ENCODE measurements at places on chromosomes 4 and X.

DNA sequence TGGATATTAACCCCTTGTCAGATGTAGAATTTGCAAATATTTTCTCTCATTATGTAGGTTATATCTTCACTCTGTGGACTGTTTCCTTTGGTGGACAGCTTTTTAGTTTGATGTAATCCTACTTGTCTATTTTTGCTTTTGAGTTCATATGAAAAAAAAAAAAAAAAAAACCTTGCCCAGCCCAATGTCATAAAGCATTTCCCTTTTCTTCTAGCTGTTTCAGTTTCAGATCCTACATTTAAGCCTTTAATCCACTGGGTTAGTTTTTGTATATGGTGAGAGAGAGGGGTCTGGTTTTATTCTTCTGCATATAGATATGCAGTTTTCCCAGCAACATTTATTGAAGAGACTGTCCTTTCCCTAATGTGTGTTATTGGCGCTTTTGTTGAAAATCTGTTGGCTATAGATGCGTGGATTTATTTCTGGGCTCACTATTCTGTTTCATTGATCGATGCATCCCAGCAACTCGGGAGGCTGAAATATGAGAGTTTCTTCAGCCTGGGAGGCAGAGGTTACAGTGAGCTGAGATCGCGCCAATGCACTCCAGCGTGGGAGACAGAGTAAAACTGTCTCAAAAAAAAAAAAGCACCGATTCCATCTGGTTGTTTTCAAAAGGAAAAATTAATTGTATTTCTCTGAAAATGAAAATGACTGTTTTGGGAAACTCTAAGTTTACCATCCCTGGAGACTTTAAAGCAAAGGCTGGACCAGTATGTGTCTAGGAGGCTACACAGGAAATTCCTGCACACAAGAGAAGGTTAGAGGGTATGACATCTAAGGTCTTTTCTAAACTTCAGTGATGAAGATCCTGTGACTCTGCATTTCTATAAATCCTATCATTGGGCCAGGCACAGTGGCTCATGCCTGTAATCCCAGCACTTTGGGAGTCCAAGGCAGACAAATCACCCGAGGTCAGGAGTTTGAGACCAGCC lies 35.6 kb downstream of the STEEP1 start:
- no peak for DNase-seq

DNA sequence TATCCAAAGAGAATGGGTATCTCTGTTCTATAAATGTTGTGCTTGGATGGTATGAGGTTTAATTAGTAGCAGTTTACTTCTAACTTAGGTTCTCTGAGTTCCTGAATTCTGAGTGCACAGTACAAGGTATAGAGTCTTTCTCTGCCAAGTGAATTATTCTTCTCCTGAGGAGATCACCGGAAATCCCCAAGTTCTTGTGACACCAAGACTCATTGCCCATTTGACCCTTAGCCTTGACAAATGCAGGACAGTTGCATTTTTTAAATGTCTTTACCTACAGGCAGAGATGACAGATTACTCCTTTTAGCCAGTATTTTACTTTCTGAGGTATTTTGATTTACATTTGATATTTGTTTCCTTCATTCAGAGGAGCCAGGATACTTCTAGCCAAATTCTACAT lies 72.9 kb downstream of the MAOA start:
- DNase-seq: no peak

DNA sequence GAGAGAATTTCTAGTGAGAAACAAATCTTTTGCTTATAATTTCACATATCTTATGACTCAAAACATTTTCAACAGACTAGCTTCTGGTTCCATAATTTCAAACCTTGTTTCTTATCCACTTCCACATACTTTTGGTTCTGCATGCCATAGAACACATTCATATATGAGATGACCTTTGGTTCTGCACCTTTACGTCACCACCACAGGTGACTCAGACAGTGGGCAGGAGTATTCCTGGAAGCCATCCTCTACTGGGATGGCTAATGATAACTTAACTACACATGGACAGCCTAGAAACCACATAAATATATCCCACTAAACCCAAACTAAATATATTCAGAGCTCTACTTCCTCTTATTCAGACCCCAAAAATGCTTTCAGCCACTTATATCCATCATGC lies 133.3 kb downstream of the DCK start:
- DNase-seq: no peak

DNA sequence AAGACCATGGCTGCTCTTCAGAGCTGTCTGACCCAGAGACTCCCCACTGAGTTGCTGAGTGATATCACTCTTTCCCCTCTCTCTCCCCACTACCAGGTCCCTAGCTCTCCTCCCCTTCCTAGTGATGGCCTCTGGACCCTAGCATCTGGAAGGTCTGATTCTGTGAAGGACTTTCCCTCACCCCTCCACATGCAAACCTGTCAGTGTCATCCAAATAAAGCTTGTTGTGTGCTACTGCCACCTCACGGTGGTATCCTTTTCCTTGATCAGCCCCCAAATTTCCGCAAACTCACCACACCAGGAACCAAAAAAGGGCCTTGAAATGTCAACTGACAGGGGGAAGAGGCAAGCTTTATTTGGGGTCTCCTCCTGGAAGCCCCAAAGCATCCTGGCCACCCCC lies 500.2 kb downstream of the IDS start:
- DNase-seq: no peak

GRCh38 chr4:7823416-7823824 lies 116.2 kb downstream of the AFAP1 start:
- no peak for DNase-seq

DNA sequence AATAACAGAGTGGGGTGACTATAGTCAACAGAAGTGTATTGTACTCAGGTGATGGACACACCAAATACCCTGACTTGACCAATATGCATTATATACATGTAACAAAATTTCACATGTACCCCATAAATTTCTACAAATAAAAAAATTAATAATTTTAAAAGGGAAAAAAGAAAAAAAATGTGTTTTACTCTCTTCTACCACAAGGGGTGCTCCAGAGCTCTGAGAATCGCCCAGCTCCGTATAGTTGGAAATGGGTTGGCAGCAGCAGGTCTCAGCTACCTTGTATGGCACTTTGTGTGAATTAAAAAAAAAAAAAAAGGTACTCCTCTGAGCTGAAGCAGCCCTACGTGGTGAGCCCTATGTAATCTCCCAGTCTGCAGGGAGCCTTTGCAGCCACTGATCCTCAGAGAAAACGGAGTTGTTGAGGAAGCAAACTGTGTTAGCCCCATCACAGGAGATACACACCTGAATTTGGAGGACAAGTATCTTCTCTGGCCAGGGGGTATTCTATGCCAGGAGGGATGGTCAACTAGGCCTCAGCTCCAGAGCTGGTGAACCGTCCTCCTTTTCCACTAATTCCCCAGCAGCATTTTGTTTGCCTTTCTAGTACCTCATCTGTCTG lies 17.2 kb upstream of the POLA1 start:
- no peak for DNase-seq

GRCh38 chrX:2485789-2486345 lies 14.9 kb downstream of the DHRSX start:
- no peak for DNase-seq

DNA sequence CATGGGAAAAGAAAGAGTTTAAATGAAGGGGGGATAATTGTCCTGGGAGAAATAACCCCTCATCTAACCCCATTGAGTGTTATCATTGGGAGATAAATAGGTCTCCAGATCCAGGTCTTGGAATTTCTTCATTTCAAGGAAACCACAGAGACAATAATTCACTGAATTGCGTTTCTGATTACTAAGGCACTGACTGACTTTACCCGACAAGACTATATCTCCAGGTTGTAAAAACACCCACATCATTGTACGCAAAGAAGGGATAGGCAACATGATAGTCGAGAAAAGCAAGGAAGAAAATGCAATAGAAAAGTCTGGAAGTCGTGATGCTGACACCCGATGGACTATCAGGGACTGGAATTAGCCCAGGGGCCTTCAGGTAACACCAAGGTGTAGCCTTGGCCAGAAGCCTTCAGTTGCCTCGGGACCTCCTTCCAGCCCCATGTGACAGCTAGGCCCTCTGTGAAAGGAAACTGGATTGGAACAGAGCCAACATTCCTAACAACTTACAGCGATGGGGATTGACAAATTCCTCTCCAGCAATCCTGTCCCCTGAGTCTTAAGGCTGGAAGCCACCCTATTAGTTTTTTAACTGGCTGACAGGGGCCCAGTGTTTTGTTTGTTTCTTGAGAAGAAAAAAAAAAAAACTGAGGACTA lies 46.5 kb upstream of the RAB9B start:
- DNase-seq: no peak

DNA sequence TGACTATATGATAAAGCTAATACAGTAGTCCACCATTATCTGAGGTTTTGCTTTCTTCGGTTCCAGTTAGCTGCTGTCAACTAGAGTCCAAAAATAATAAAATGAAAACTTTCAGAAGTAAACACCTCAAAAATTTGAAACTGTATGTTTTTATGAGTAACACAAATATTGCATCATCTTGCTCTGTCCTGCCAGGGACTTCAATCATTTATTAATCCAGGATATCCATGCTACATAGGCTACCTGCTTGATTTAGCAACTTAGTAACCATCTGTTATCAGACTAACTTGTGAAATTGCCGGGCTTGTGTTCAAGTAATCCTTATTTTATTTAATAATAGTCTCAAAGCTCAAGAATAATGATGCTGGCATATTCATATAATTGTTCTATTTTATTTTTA lies 1537.8 kb upstream of the PABPC4L start:
- no peak for DNase-seq

DNA sequence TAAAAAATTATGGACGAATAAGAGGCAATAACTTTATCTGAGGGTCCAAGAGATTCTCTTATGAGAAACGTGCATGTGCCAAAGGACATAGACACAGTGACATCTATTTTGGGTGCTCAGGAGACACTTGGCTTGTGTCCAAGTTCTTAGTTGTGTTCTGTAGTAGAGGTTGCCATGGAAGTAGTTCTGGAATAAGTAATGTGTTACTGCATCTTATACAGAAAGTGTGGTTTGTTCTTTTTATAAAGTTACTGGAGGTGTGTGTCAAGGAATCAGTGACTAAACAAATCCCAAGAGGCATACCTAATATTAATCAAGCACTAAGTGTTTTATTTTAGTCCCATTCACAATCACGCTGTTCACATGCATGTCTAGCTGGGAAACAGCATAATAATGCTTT lies 305.7 kb downstream of the ARHGAP24 start:
- DNase-seq: no peak

- DNase-seq: no peak
Measured at GRCh38 chr4:176646311-176646710, 146.4 kb downstream of the VEGFC start.

- no peak for DNase-seq
Measured at GRCh38 chr4:2865196-2865780, 21.6 kb downstream of the ADD1 start.

DNA sequence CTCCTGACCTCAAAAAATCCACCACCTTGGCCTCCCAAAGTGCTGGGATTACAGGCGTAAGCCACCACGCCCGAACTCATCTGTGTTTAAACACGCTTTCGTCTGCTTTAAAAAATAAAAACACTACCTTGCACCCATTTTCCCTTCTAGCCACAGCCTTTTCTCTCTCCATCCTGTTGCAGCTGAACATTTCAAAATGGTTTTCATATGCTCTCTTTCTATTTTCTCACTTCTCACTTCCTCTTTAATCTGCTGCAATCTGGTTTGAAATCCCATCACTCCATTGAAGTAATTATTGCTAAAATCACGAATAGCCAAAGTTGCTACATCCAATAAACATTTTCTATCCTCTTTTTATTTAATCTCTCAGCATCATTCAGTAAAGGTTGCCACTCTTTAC lies 70.0 kb downstream of the DCHS2 start:
- DNase-seq: no peak

- DNase-seq: no peak
Measured at GRCh38 chr4:9745782-9746181, 35.7 kb upstream of the DRD5 start.

DNA sequence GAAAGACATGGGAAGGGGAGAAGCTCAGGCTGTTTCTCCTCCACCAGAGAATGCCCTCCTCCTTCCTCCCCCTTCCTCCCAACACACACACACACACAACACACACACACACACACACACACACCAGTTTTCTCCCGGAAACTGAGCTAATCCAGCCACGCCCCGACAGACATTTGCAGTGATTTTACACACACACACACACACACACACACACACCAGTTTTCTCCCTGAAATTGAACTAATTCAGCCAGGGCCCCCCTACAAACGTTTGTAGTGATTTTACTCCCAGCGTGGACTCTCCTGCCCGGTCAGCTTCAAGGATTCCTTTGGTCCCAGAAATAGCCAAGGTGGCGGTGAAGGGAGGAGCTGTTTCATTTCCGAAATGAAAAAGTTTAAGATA lies 32.9 kb upstream of the STX18 start:
- no peak for DNase-seq

GRCh38 chrX:47483306-47484268 lies 565 bp upstream of the ZNF41 start:
- DNase-seq: no peak

DNA sequence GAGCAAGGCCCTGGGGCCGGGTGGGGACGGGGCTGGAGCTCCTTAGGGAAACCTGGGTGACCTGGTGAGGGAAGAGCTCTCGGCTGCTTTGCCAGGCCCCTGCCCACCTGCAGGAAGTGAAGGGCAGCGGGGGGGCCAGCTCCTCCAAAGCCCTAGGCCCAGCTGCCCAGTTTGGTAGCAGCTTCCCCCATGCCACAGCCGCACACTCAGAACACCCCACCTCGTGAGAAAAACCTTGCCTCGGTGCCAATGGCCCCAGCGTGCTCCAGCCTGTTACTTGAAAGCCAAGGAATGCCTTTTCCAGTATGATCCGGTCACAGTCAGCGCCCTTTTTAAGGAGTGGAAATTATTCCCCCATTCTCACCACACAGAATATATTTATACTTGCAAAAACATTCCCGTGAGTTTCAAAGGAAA lies 38.3 kb downstream of the ACOX3 start:
- DNase-seq: no peak

GRCh38 chr4:110020139-110020538 lies 107.5 kb downstream of the EGF start:
- no peak for DNase-seq

- no peak for DNase-seq
Measured at GRCh38 chr4:2368746-2369437, 49.6 kb downstream of the ZFYVE28 start.

GRCh38 chr4:175561696-175562095 lies 250.4 kb downstream of the GPM6A start:
- DNase-seq: no peak

DNA sequence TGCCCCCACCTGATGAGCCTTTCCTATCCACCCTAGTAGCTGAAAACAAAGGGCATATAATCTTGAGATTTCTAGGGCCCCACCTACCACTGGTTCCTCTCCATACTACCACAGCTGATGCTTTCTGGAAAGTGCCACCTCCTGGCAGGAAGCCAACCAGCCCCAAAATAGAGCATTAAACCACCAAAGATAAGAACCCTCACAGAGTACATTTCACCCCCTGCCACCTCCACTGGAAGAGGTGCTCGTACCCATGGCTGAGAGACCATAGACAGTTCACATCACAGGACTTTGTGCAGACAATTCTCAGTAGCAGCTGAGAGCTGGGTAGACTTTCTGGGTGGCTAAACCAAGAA lies 94.1 kb downstream of the IRS4 start:
- no peak for DNase-seq

DNA sequence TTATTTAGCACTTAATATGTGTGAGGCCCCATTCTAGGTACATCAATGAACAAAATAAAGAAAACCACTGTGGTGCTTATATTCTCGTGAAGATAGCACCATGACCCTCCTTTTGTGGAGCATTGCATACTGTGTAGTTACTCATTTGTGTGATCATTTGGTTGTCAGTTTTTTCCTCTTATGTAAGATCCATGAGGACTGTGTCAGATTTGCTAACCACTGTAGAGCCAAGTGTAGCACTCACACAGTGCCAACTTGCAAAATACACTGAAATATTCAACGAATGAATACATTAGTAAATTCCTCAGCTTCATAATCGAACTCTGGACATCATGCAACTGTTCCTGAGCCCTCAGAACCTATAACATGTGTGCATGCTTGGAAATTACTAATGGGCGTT lies 29.5 kb upstream of the SETD7 start:
- no peak for DNase-seq

All from stimulated activated CD4-positive, alpha-beta T cell treated with anti-CD3 and anti-CD28 coated beads, TNF-alpha, amount 100 ng/mL, for 4 hours (primary cell).